ENCODE measurements at places on chromosomes 6 and 20.

GRCh38 chr20:16752082-16752481 is 3.9 kb downstream of the OTOR start:
- no peak for DNase-seq

GRCh38 chr20:53055367-53056067 is 83.4 kb downstream of the TSHZ2 start:
- no peak for DNase-seq

- no peak for DNase-seq
Observed at GRCh38 chr6:28774292-28775051, 149.3 kb downstream of the TRIM27 start.

- DNase-seq, result no peak
Observed at GRCh38 chr6:20604159-20604558, 69.9 kb downstream of the CDKAL1 start.

- DNase-seq, result no peak
Observed at GRCh38 chr6:31851485-31851832, 11.2 kb downstream of the NEU1 start.

DNA sequence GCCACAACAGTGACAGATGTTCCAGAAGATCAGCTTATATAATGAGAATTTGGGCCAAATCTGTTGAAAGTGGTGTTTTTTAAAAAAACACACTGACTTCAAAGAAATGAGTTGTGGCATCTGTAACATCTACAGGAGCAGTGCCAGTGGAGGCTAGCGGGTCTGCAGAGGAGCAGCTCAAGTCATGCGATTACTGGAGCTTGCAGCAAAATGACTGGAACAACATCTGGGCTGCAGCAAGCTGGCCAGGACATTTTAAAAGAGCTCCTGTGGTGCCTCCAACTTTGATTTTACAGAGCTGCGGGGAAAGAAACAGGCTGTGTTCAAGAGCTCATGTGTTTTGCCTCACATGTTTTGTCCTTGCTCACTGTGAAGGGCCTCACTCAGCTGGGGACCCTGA is 57.2 kb downstream of the TBX18 start:
- DNase-seq, result no peak

DNA sequence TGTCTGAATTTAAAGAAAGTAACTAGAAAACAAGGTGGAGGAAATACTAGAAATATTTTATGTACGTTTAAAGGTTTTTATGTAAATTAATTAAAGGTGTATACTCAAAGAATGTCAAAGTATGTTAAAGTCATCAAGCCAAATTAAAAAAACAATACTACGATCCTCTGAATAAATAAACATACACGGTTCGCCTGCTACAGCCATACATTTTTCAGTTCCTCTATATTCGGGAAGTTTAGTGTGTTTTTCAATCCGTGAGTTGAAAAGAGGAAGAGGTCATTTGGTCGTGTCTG is 626 bp downstream of the STX7 start:
- no peak for DNase-seq

All from fibroblast of skin of abdomen (primary cell).